HCT116 (cell line): ENCODE measurements at places on chromosomes 16 and 17. TPM values are rescaled to one million over a fixed set of nuclear protein-coding genes. Genes with fewer than 3 reads are reported as not detected.

The CDC42EP4 gene
- total RNA-seq, result 54.9 TPM

The KRTAP4-4 gene
- total RNA-seq, result not detected

The SHBG gene
- total RNA-seq, result not detected

The KRT27 gene
- not detected for total RNA-seq
